SW 1271 (cell line): ENCODE measurements at places on chromosomes 4 and X.

GRCh38 chr4:57191523-57192034, 81.4 kb upstream of the IGFBP7 start:
- DNase-seq = no peak

GRCh38 chr4:112978691-112979472, 70.6 kb upstream of the ANK2 start:
- DNase-seq = no peak

- no peak for DNase-seq
Observed at GRCh38 chr4:153791746-153792617, 3.1 kb upstream of the SFRP2 start.

- DNase-seq = no peak
Observed at GRCh38 chrX:99142745-99143144, 1267.3 kb downstream of the PCDH19 start.

GRCh38 chr4:92129408-92129994, 174.3 kb upstream of the GRID2 start:
- DNase-seq = no peak

DNA sequence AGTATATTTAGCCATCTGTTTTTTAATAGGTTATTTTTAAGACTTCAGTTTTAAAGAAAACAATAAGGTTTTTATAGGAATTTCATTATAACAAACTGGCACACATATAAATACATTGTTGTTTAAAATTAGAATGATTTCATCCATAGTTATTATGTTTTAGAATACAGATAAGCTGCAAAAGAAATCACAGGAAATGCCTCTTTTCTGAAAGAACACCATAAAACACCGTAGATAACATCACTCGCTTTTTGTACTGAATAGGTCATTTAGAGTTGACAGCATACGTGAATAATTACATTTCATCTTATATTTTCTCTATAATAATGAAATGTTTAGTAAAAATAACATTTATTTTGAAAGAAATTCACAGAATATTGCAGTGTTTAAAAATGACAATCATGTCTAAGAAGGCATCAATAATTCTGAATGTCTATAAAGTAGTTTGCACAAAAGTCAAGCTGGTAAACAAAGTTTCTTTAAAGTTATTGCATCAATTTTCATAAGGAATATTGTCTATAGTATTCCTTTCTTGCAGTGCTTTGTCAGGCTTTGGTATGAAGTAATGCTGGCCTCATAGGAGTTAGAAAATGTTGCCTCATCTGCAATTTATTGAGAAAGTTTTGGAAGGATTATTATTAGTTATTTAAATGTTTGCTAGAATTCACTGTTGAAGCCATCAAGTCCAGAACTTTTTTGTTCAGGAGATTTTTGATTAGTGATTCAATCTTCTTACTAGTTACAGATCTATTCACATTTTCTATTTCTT, 17.9 kb upstream of the VEGFC start:
- no peak for DNase-seq
